CD14-positive monocyte (primary cell): ENCODE measurements at places on chromosomes 16 and 17. TPM values are rescaled to one million over a fixed set of nuclear protein-coding genes. Genes with fewer than 3 reads are reported as not detected.

The OTOA gene
- 0.23 TPM for polyA plus RNA-seq

The CNTNAP1 gene
- not detected for polyA plus RNA-seq

The CCDC92B gene
- not detected in 2 replicates for polyA plus RNA-seq

The CDH1 gene
- 0.13 TPM for polyA plus RNA-seq

The ALOX15 gene
- polyA plus RNA-seq: 0.13 TPM

The MYH13 gene
- polyA plus RNA-seq: not detected

The HOXB6 gene
- not detected in 2 replicates for polyA plus RNA-seq

The TBC1D3 gene
- not detected for polyA plus RNA-seq

The TM4SF5 gene
- not detected in 2 replicates for polyA plus RNA-seq
